Activated CD8-positive, alpha-beta memory T cell treated with anti-CD3 and anti-CD28 coated beads for 1 hour (primary cell): ENCODE measurements at places on chromosomes 6 and 20.

DNA sequence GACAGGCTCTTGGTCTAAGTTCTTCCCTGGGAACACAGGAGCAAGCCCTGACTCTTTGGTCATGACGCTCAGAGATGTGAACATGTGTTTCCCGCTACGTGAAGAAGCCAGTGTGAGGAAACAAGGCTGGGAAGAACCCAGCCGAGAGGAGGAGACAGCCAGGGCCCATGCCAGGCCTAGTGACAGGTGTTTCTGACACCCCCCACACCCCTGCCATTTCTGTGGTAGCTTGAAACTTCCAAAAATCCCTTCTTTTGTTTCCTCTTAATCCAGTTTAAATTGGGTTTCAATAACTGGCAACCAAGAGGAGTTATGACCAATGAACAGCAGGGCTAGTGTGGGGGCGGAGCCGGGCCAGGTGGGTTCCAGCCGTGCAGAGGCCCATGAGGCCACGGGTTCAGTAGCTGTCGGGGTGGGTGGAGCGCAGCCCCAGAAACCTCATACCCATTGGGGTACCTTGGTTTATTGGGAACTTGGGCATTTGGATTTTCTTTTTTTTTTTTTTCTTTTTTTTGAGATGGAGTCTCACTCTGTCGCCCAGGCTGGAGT, 33.5 kb downstream of the WRNIP1 start:
- no peak for DNase-seq

GRCh38 chr6:121399966-121400365, 35.5 kb upstream of the GJA1 start:
- no peak for DNase-seq

DNA sequence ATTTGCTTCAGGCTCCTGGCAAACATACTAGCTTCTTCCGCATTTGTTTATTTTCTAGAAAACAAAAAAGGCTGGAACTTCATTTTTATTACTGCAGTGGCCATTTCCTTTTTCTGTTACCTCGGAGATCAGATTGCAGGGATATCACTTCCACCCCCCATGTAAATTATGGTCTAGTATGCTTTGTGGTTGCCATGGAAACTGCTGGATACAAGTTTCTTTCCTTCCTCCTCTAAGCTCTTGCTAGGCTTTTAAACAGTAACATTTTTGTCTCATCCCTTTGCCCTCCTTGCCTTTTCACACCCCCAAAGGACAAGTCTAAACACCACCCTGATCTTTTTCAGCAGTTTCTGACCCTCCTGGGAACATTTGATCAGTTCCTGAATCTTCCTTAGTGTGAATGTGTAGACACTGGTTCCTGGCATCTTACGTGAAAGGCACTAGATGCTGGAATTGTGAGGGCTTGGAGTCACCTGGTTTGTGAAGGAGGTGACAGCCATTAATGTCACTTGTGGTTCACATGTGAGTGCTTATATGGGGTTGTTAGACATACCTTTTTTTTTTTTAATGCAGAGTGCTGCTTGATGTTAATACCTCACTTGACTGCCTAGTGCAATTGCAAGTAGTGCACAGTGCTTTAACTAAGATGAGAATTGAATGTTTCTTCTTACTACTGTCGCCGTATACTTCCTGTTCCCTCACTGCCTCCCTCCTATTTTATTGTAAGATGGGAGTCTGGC, 181.6 kb downstream of the JARID2 start:
- no peak for DNase-seq

- no peak for DNase-seq
Measured at GRCh38 chr20:31607640-31608250, 2.7 kb downstream of the ID1 start.

GRCh38 chr6:89214197-89214596, 3.0 kb downstream of the GABRR1 start:
- no peak for DNase-seq
